Activated CD8-positive, alpha-beta memory T cell treated with anti-CD3 and anti-CD28 coated beads, Interleukin-2, amount 10 ng/mL, durations not matched to agents 7 days and 5 days (primary cell): ENCODE measurements at places on chromosomes 3 and 15. TPM values are rescaled to one million over a fixed set of nuclear protein-coding genes. Genes with fewer than 3 reads are reported as not detected.

The SLC51A gene
- not detected for total RNA-seq

The STAC gene
- total RNA-seq: not detected

The CD86 gene
- 25.3 TPM for total RNA-seq

The RHOV gene
- not detected for total RNA-seq

The GP9 gene
- total RNA-seq: not detected

The PSMD6 gene
- total RNA-seq: 94.9 TPM

The SERPINI2 gene
- total RNA-seq: not detected

DNA sequence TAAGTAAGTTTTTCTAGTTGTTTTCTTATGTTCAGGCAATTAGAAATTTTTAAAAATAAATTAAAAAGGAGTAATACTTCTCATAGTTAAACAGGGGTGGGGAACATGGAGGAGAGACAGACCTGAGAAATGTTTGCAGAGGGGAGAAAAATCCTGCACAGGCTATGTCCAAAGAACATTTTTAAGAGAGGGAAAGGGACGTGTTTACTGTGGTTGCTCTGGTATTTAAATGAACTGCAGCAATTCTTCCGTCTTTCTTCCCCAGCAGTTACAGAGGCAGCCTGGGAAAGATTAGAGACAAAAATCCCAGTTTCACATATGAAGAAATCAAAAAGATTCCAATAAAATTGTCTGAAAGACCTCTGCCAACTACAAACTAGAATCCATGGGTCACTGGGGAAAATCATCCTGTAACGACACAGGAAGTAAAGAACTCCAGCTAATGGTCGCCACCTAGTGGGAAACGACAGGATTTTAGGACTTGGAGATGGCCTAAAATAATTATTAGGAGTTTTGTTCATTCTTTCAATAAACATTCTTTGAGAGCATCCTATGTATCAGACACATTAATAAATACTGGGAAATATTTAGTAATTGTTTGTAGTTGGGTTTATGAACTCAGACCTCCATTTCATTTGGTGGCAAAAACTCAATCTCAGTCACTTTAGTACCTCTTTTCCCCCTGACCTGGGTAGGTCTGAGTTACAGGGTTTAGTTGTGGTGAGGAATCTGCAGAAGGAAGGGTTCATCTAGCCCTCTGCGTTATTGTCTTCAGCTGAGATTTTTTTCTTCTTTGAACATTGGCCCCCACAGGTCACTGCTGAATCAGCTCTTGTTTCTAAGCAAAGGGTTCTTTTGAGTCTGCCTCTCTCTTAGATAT is 69.9 kb upstream of the GOLIM4 start:
- DNase-seq: peak; percentile 53

DNA sequence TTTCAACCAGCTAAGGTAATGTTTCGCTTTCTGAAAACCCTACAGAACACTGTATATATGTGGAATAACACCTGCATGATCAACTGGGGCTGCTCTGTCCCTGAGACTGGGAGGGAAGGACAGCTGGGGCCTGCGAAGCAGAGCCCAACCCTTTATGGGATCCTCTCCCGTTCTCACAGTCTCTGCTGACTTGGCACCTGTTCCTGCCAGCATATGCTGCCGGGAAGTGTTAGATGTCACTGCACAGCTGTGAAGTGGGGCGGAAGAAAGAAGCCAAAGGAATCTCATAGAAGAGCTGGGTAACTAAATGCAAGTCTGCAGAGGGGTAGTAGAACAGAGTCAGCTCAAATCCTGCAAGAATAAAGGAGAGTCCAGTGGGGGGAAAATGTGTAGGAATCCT is 29.6 kb downstream of the LRRC3B start:
- no peak for DNase-seq

- DNase-seq: no peak
Measured at GRCh38 chr3:7709376-7710082, 792.1 kb upstream of the LMCD1 start.

DNA sequence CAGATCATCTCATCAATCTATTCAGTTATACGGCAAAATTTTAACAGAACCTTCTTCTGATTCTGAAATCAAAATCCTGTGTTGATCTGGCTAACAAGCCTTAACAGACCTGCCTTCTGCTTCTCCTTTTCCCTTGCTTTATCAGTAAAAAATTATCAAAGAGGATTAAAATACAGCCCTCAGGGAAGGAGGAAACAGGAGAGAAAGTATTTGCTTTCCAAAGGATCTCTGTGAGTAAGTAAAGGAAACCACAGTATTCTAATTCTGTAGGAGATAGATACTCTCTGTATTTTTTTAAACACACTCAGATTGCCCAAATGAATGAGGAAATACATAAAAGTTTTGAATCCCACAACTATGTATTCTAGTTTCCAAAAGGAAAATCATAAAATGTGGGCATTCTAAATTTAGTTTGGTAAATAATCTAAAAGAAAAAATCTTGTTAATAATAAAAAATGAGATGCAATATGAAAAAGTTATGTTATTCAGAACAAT is 221.8 kb downstream of the ZIC1 start:
- DNase-seq: no peak

DNA sequence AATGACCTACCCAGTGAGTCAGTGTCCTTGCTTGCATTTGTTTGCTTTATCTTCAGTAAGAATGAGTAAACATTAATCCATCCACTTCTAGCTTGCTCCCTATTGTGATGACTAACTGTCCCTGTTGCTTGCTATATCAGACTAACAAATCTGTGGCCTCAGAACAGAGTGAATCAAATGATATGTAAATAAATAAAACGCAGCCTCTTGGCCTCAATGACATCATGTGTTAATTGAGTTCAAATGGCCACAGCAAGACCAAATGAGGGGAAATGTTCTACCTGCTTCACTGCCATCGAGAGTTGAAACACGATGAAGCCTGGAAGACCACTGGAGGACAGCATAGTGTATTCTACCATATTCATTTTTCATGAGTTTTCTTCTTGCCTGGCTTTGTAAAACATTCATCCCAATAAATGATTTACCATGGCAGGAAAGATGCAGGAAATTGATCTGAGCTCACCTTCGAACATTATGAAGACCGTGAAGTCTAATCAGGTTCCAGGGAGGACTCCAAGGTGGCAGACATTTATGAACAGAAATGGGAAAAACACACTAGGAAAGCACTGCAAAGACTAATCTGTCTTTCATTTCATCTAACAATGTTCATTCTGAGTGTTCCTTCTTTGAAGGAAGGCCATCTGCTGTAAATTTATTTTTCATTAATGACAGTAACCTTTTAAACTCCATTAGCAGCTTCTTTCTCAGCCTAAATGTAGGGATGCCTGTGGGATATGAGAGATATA is 1144.5 kb downstream of the TUSC7 start:
- DNase-seq: no peak

DNA sequence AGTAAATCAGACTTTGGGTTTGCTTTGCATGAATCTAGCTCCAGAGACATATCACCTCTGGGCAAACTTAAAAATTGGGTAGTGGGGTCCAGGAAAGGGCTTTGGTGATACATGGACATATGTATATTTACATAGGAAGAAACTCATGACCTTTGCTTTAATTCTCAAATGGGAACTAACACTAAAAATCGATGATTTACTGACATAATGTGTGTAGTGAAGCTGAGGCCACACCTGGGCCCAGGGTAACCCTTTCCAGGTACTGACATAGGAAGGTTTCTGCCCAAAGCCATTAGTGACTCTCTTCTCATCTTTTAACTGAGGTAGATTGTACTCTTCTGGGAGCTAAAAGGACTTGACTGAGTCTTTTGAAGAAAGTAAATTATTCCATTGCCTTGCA is 411.2 kb upstream of the TBL1XR1 start:
- DNase-seq: no peak

GRCh38 chr3:171417813-171418212 is 42.4 kb downstream of the TNIK start:
- DNase-seq: no peak

DNA sequence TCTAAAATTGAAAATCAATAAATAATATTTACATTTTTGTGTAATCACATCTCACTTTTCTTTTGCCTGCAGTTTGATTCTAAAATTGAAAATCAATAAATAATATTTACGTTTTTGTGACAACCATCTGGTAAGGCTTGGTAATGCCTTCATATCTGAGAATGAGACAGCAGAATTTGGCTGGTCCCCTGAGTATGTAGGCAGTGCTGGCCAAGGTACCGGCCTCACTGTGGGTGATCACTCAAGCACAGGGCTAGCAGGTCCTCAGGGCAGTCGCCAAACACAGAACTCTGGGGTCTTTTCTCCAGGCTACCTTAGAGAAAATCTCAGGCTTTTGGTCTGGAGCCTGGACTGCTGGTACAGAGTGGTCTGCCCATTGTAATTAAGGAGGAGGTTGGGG is 26.2 kb downstream of the RTP3 start:
- DNase-seq: no peak

GRCh38 chr15:60017538-60018520 is 13.7 kb downstream of the FOXB1 start:
- peak; percentile 52 for DNase-seq

GRCh38 chr15:88938802-88939485 is 25.8 kb upstream of the MFGE8 start:
- DNase-seq: no peak

DNA sequence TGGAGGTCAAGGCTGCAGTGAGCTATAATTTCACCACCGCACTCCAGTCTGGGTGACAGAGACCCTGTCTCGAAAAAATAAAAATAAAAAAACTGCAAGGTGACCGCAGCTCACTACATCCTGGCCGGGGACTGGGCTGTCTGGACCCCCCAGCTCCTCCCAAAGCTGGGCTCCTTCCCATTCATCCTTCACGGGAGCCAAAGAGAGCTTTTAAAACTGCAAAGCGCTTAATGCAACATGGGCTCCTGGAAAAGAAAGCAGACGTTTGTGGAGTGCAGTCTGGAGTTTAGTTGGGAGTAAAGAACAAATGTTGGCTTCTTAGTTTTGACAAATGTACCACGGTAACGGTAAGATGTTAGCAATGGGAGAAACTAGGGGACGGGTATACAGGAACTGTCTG is 12.1 kb downstream of the PLXND1 start:
- DNase-seq: no peak

- DNase-seq: no peak
Measured at GRCh38 chr3:22594990-22595389, 608.1 kb upstream of the UBE2E2 start.

DNA sequence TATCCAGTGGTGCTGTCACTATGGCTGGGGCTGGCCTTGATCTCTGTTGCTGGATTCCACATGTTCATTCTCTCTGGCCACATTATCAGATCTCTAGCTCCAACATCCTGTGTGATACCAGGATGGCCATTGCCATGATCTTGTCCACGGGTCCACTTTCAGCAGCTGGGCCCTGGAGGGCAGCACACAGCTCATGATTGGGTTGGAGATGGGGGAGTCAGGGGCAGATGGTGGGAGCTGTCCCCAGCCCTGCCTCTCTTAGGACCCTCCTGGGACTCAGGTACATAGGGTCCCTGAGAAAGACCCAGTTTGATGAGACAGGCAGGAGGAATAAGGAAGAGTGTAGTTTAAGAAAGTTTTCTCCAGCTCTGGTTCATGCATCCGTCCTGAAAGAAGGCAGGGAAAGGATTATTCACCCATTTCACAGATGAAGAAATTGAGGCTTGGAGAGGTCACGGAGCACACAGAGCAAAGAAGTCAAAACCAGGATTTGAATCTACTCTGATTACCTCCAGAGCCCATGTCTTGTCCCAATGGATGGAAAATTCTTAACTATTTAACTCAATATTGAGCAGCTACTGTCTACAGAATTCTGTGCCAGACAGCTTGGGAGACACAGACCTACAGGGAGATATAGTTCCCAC is 100.5 kb downstream of the LINGO1 start:
- no peak for DNase-seq
